ENCODE measurements at places on chromosomes 6 and 20.

DNA sequence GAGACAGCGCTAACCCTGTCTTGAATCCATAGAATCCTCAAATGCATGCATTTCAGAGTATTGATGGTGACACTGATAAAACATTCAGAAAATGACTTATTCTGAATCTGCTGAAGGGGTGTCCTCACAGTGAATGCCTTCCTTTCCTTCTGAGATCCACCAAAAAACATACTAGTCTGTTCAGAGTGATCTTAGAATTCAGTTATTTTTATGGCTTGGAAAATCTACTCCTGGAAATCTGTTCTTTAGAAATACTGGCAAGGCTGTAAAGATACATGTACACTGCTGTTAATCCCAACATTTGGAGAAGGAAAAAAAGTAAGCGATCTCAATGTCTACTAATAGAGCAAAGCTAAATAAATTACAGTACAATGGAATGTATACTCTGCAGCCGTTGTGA is 672.6 kb upstream of the AGPAT4 start:
- DNase-seq, result no peak

GRCh38 chr6:83096791-83097190 is 29.3 kb downstream of the DOP1A start:
- DNase-seq, result no peak

- no peak for DNase-seq
Measured at GRCh38 chr6:23456396-23456795, 669.6 kb upstream of the NRSN1 start.

DNA sequence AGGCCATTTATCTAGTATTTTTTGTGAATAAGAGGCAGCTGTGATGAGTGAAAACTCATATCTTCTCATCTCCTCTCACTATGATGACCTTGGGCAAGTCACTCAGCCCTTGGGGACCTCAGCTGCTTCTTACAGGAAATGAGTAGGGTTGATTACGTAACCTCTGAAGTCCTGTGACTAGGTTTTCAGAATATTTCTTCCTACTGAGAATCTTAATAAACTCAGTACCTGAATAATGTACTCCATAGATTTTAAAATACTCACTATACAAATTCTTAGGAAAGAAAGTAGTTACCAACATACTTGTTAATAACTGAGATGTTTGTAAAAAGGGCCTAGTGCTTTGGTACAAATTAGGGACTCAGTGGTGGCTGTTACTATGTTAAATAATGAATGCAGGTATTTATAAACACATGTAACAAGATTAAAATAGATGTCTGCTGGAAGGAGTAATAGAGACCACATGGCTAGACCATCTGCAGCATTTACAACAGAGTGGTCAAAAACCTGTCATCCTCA is 60.9 kb downstream of the RPRD1B start:
- DNase-seq, result peak; percentile 54

DNA sequence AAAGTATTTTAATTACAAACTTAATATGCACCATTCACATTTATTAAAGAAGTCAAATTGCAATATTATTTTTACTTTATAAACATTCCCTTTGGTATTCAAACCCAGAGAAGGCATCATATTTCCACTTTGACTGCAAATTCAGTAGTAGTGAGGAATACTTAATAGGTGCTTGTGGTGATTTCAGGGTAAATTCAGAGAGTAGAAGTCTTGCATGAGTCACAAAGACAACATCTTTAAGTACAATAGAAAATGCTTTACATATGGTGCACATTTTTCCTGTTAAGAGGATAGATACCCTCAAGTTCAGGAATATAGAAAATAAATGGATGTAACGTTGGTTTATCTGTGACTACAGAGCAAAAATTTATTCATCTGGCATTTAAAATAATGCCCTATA is 390.2 kb downstream of the TENT5A start:
- DNase-seq, result no peak

DNA sequence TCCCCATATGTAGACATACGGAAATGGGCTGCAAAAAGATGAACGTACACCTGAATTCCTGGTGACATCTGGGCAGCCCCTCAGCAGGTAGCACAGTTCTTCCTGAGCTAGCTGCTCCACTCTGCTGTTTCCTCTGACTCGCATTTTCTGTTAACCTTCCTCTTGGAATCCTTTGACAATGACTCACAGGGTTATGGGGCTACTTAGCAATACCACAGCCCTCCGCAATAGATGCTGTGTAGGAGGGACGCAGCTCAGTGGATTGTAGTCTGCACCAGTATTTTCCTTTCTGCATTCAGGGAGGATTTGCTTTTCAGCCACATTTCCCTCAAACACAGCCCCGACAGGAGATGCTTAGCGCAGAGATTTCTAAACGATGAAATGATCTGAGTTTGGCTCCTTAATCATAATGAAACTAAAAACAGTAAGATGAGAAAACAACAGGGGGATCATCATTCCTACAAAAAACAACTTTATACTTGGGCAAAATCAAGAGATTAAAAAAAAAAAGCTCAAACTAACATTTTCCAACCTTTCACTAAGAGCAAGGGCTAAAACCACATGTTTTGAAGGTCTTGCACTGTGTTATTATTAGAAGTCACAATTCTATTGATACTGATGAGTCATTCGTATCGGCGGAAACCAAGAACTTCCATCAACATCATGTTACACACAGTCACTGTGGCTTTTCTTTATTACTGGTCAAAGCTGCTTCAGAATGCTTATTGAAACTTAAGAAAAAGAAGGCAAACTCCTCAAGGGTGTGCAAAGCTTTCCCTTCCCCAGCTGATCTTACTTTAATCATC is 12.2 kb downstream of the BACH2 start:
- peak; percentile 92 for DNase-seq

GRCh38 chr6:53827531-53827930 is 32.7 kb downstream of the LRRC1 start:
- peak; percentile 46 for DNase-seq

DNA sequence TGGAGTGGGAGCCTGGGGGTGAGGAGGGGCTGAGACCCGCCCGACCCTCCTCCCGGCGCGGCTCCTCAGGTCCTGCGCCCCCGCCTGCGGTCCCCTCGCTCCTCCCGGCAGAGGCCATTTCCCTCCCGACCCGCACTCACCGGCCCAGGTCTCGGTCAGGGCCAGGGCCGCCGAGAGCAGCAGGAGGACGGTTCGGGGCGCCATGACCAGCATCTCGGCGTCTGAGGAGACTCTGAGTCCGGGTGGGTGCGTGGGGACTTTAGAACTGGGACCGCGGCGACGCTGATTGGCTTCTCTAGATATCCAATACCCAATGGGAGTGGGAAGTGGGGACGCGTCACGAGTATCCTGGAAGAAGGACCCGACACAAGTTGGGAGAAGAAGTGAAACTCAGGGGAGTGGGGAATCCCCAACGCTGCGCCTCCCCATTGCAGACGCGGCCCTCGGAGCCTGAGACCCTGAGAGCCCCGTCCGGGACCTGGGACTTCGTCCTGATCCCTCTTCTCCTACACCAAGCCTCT is at the start of gene HLA-B:
Gene HLA-B, minus strand, starts transcription at position 234 of the 521 bp plus-strand sequence. Its CDS starts 21 bp downstream, at position 213.
- DNase-seq, result peak; percentile 85

GRCh38 chr6:167113935-167114910 is 8.7 kb upstream of the CCR6 start:
- DNase-seq, result no peak

Measured in RWPE1 (cell line).